IPS-NIHi11 (cell line): ENCODE measurements at places on chromosomes 3 and 15.

GRCh38 chr3:139519998-139520737 lies 19.4 kb downstream of the RBP1 start:
- peak; percentile 72 for DNase-seq

DNA sequence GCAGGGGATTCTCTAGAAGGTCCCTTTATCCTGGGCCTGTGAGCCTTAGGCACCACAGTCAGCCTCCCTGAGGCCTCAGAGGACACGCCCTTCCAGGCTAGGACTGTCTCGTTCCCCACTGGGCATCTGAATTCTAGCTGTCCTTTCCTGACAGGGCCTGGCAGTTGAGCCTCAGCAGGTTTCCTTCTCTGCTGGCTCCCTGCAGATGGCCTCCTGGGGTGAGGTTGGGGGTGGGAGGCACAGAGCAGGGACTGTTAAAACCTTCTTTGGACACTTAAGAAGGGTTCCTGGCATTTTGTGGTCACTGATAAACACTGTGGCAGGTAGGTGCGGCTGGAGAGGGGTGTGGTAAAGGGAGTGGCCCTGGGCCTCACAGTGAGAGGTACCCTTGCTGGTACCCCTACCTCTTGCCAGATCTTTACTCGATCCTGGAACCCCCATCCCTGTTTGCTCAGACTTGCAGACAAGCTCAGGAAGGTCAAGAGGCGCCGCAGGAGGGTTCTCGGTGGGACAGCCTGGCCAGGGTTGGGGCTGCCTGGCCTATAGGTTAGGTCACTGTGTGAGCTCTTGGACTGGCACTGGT lies 8.5 kb downstream of the CLK3 start:
- DNase-seq: no peak

- peak; percentile 61 for DNase-seq
Measured at GRCh38 chr15:75153087-75153486, 48.6 kb upstream of the C15orf39 start.

DNA sequence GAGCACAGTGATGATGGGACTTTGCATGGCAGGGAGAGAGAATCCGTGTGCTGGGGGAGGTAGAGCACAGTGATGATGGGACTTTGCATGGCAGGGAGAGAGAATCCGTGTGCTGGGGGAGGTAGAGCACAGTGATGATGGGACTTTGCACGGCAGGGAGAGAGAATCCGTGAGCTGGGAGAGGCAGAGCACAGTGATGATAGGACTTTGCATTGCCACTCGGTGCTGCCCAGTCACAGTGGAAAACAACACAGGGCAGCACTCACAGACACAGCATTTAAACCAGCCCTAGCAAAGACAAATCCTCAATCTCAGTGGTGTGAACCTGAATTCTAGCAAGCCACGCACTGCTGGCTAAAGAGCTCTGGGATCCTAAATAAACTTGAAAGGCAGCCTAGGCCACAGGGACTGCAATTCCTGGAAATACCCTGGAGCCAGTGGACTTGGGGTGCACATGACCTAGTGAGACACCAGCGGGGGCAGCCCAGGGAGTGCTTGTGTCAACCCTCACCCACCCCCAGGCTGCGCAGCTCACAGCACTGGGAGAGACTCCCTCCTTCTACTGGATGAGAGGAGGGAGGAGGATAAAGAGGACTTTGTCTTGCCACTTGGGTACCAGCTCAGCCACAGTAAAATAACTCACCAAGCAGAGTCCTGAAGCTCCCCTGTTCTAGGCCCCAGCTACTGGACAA lies 23.4 kb upstream of the TNK2 start:
- DNase-seq: no peak

GRCh38 chr15:80752204-80752603 lies 27.0 kb upstream of the CEMIP start:
- DNase-seq: no peak

GRCh38 chr3:51937014-51937413 lies 4.7 kb downstream of the RRP9 start:
- no peak for DNase-seq

GRCh38 chr3:156144060-156144459 lies 23.7 kb downstream of the KCNAB1 start:
- no peak for DNase-seq

DNA sequence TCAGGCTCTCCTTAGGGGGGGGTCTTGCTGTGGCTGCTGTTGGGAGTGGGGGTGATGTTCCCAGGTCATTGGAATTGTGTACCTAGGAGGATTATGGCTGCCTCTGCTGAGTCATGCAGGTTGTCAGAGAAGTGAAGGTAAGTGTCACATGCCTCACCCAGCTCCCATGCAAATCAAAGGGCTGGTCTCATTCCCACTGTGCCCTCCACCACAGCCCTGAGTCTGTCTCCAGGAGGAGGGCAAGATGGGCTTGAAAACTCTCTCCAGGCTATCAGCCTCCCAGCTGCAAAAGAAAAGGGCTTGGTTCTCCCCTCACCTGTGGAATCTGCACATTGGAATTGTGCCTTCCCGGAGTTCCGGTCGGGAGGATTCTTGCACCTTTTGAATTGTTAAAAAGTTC lies 580.5 kb downstream of the NSUN3 start:
- no peak for DNase-seq

- DNase-seq: no peak
Measured at GRCh38 chr3:194092881-194093301, 43.1 kb upstream of the HES1 start.

- no peak for DNase-seq
Measured at GRCh38 chr3:26108846-26109489, 319.1 kb downstream of the OXSM start.

DNA sequence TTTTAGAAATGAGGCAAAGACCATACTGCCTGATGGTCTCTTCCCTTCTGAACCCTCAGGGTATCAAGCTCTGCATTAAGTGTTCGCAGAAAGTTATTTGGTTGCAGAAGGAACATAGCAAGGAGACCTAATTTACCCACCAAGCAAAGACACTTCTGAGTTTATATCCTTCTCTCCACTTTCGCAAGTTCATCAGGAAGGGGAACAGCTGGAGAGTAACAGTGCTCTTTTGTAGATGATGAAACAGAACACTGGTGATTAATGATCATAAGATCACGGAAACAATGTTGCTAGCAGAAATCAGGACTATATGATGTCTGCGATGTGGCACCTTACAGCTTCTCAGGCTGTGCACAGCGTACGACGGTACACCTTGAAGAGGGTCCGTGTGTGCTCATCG lies 62.1 kb downstream of the NCEH1 start:
- DNase-seq: no peak

- no peak for DNase-seq
Measured at GRCh38 chr3:183503746-183504145, 51.8 kb downstream of the KLHL6 start.

DNA sequence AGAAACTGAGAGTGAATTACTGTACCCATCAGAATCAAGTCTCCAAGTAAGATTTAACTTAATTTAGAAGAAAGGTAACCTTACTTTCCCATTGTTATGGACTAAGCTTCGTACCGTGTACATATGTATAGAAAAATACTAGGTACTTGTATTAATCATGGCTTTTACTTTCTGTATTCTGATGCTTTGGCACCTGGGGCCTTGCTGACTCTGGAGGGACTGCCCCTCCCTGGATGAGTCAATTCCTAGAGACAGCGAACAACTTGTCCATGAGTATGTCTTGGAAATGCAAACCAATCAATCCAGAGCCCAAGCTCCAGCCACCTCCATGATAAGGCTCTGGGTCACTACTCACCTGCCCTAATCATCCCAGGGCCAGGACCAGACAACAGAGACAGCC lies 50.0 kb upstream of the DGKG start:
- no peak for DNase-seq

DNA sequence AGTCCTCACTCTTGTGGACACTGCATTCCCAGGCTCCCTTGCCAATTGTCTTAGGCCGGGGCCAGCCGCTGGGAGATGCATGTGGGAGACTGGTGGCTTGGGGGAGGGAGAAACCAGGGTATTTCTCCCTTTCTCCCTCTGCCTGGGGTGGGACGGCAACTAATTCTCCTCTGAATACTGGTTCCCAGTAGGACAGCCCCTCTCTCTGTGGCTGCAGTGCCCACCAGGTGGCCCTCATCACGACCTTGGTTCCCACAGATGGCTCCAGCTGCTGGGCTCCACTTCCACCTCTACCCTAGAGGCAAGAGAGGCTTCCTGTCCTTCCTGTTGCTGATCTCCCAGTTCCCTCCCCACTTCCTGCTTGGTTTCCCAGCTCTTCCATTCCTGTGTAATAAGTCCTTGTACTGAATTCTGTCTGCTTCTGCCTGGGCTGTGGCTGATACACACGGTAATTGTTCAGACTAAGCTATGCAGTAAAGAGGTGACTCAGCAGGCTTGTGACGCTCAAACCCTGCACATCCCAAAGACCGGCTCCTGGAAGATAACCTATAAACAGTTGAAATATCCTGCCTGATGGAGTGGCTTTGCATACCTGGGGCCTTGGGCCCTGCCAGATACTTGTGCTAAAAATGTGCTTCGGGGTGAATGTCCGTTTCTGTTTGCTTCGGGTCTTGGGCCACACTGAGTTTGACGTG lies 20.4 kb upstream of the COPG1 start:
- peak; percentile 30 for DNase-seq

- DNase-seq: no peak
Measured at GRCh38 chr3:145015253-145015652, 1043.6 kb downstream of the DIPK2A start.

- DNase-seq: no peak
Measured at GRCh38 chr3:183468424-183468823, 40.0 kb upstream of the MCF2L2 start.
